Activated CD4-positive, alpha-beta T cell treated with anti-CD3 and anti-CD28 coated beads, Interleukin-2, Interleukin-4, amounts not matched to agents 100 ng/mL and 50 ng/mL, durations not matched to agents 16 hours and 8 hours (primary cell): ENCODE measurements at places on chromosomes 6 and 20.

DNA sequence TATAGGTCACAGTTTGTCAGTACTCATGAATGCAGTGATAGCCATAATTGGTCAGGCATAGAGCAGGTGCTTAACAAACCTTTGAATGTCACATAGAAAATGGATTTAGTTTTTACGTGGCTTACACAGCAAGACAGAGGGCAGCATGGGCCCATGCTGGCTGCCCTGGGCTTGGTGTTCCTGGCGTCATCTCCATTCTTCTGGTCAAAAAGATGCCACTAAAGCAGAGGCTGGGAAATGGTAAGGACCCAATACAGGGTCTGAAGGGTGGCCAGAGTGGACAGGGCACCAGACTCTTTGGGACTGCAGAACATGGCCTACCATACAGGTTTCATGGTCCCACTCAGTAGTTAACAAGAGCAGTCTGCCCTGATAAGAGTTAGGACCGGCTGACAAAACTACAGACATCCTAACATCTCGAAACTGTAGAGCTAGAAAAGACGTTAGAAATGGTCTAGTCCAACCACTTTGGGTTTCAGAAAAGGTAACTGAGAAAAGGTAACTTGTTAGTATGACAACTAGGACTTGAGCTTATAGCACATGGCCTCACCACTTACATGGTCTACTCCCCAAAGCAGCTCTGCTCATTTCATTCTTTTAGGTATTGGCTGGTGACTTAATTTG, 22.6 kb downstream of the HEBP2 start:
- DNase-seq, result no peak

GRCh38 chr20:41087777-41088176, 49.6 kb upstream of the PLCG1 start:
- no peak for DNase-seq

DNA sequence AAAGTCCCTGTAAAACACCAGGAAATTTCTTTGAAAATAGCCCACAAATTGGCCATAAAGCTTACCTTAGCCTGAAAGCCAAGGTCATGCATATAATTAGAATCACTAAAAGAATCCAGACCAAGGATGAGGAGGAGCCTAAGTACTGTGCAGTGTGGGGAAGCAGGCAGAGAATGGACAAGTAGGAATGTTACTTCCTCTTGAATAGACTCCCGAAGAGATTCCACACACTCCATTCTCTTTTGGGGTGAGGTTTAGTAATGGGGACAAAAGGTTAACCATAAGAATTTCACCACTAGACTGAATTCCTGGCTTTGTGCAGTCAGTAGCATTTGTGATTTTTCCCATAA, 27.5 kb upstream of the MARCKS start:
- DNase-seq, result no peak

- peak; percentile 55 for DNase-seq
These were observed 334.9 kb upstream of the JARID2 start for GRCh38 chr6:14910692-14911547.

DNA sequence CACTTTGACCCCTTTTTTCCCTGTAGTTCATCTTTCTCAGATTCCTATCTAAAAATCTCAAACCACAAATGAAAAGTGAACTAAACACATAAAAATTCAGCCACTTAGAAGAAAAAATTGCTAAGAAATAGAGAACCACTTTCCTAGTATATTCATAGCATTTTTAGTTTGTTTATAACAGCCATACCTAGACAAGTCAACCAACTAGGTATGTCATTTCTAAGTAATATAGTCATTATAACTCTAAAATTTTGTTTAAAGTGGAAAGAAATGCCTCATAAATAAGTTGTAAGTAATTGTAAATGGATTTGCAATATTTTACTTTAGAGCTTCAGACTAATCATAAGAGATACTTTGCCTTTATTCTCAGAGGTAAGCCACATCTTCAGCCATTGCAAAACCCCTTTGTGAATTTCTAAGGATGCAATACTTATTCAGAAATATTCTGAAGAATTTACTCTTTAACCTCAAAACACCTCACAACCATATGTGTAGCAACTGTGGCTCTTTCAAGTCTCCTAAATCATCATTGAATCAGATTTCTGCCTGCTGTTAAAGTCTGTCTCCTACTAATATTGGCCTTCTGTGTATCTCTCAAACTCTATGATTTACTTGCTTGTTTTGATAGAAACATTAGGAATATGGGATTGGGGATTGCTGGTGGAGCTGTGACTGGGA, 6.9 kb upstream of the SUMO4 start:
- no peak for DNase-seq

- no peak for DNase-seq
These were observed 615 bp upstream of the EYA2 start for GRCh38 chr20:46893877-46894578.

DNA sequence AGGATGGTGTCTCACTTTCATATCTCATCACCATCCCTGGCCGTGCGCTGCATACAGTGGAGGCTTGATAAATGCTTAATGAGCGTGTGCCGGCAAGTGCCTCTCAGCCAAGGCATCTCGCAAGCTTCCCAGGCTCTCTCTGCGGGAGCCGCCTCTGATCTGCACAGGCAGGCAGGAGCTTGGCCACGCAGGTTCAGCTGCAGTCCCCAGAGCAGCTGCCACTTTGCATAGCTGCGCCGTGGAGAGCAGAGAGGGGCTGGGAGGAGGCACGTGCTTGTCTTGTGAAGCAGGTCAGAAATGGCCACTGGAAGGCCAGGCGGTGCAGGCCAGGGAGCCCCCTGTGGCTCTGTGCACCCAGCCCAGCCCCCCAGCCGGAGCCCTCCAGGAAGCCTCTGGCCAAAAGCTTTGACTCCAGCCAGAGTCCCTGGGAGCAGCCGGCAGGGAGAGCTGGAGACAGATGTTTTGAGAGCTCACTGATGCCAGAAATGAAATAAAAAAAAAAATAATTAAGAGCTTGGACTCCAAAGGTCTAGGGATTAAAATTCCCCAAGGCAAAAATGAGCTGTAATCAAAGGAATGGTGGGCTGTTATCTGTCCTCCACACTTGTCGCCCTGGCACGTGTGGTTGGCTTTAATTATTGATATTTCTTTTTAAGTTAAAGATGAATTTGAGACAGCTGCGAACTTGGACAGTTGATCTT, 377.0 kb downstream of the CDH4 start:
- no peak for DNase-seq

DNA sequence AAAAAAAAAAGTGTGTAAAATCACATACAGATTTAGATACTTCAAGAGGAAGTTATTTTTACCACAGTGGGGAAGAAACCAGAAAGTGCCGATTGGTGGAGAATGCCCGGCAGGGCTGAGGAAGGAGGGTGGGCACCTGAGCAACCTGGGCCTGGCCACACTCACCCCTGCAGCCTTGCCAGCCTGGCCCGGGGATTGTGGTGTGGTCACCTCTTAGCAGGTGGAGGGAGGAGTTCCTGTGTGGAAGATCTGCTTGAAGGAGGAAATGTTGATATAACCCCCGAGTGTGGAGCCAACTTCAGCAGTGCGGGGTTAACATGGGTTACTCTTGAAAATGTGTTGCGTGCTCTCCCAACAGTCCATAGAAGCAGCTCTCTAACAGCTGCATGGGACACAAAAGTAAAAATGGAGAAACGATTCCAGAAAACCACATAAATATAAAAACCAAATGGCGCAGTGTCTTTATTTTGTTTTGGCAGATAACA, 14.7 kb downstream of the UST start:
- no peak for DNase-seq
